ENCODE measurements at places on chromosomes 16 and 17.

DNA sequence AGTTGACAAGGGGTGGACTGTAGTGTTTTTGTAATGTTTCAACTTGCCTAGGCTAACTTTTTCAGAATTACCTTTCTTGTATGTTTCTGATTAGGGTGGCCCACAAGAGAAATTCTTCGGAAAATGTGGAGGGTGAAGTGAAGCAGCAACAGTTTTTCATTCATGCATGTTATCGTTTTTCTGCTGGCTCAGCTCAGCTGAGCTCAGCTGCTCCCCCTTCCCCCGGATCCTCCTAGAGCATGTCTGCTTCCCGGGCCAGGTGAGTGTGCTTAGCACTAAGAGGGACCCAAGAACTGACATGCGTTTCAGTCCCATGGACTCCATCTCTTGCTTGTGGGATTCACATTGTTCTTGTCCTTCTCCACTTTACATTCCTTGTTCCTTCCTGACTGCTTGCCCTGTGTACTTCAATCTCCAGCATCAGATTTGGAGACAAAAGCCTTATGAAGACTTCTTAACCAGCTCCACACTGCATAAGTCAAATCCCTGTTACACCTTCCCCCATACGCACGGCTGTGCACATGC is 33.6 kb downstream of the SCPEP1 start:
- no peak for DNase-seq

GRCh38 chr16:35221482-35222185 is 1762.2 kb downstream of the TP53TG3F start:
- no peak for DNase-seq

DNA sequence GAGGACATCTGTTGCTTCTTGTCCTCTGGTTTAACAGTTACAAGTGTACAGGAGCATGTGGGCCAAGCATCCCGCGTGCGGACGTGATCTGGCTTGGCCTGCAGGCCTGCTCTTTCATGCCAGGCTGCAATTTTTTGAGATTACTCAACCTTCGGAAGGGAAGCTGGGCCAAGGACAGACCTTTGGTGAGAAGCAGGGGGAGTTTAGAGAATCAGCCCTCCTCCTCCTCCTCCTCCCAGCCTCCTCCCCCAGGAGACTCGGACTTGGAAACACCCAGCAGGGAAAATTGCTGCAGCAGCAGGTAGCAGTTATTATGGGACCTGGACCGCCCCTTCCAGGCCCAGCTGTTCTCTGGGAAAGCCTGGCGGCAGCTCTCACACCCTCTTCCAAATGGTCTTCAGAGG is 5.1 kb upstream of the KLHL36 start:
- DNase-seq = peak; percentile 89

- peak; percentile 79 for DNase-seq
Observed at GRCh38 chr17:36544307-36545076, at the start of gene GGNBP2. TSS of gene GGNBP2 (plus strand) at chr17:36544919. CDS start at chr17:36545725, 806 bp downstream.
